ENCODE measurements at places on chromosomes 7 and 10.

- DNase-seq: no peak
Measured at GRCh38 chr7:111091593-111092358, 849 bp downstream of the LRRN3 start.

- DNase-seq: no peak
Measured at GRCh38 chr7:129502708-129503685, 666 bp downstream of the SMKR1 start.

- DNase-seq: no peak
Measured at GRCh38 chr10:13439313-13440184, 89.3 kb downstream of the BEND7 start.

GRCh38 chr10:96387601-96388000 is 28.8 kb upstream of the OPALIN start:
- DNase-seq: no peak

GRCh38 chr10:113053091-113053490 is 103.0 kb downstream of the TCF7L2 start:
- no peak for DNase-seq

DNA sequence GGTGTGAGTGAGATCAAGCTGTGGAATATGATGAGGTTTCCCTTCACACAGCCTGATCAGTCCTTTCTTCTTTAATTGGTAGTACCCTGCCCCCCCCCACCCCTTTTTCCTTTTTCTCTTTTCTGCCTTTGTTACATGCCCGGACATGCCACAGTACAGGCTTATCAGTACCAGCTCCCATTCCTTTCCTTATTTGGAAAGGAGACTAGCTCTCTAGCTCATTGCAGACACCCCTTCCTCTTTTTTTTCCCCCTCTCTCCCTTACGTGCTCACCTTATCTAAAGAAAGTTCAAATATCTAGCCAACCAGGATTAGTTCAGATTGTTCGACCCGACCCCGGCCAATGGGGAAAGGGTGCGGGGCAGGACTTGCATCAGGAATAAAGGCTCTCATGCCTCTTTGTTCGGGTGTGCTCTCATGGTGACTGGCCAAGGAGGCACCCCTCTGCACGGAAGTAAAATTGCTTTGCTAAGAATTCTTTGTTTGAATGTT is 230.4 kb downstream of the ACTR3B start:
- no peak for DNase-seq

- DNase-seq: no peak
Measured at GRCh38 chr10:10432296-10433035, 585.2 kb upstream of the CELF2 start.

DNA sequence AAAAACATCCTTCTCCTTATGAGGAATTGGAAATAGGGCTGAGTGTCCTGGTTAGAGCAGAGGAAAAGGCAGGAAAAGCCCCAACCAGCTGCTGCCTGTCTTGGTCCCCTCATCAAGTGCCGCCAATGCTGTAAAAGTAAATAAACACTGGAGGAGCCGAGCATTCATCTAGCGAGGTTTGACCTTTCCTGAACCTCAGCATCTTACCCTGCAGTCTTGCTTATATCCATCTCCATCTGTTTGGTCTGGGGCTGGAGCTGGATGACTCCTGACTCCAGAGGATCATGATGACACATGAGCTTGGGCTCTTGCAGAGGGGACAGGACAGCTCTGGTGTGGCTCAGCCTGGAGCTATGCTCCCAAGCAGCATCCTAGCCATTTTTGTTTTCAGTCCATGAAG is 501.1 kb downstream of the TNS3 start:
- DNase-seq: no peak

- no peak for DNase-seq
Measured at GRCh38 chr10:132390170-132390920, 6.7 kb upstream of the PWWP2B start.

DNA sequence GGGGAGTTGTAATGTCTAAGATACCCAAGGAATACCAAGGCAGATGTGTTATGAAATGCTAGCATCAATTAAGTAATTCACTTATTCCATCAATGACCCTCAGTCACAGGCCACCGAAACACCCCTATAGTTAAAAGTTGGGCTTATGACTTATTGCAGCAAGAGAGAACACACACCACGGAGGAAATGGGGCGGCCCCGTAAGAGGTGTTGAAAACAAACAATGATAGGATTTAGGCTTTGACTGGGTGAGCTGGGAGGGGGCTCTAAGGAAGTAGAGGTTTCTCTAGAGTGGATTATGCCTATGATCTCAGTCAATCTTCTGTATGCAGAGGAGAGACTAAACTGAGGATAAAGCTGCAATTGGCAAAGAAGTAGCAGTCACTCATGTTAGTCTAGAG is 45.4 kb upstream of the PRKCQ start:
- DNase-seq: no peak

GRCh38 chr10:47402641-47403301 is 18.7 kb upstream of the ZNF488 start:
- DNase-seq: no peak

DNA sequence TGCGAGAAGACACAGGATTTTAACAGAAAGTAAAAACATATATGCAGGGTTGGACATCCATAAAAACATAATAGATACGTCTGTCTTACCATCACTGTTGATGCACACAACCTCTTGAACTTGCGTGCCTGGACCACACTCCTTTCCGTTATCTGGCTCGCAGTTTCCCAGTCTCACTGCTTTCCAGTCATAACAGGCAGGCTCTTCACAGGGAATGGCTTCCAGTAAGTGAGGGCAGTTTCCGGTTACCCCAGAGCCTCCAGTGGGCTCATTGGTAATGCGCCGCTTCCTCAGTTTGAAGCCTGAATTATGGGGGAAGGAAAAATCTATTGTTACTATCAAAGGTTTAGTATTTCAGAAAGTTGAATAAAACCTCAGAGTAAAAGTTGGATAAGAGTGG is 290.7 kb downstream of the THSD7A start:
- DNase-seq: no peak

DNA sequence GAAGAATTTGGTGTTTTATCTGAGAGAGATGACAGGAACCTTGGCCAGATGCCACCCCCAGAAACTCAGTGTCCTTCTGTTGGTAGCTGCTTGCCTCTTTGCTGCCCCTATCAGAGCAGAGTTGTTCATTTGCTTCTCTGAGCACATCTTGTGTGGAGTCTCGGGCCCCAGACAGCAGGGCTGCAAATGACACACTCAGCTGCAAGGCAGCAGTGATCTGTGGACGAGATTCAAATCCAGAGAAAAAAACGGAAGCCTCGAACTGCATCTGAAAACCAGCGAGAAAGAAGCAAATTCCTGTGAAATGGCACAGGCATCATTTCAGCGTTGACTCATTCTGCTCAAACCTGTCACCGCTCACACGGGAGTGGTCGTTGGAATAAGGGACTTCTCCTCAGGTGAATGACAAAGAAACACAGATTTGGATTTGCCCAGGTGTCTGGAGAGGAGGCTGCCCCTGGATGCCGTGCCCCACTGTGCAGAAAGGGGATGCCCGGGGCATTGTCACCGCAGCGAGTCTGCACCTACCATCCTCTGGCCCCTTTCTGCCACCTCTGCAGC is 144.7 kb downstream of the PFKFB3 start:
- no peak for DNase-seq
